ENCODE measurements at places on chromosomes 2 and 18.

DNA sequence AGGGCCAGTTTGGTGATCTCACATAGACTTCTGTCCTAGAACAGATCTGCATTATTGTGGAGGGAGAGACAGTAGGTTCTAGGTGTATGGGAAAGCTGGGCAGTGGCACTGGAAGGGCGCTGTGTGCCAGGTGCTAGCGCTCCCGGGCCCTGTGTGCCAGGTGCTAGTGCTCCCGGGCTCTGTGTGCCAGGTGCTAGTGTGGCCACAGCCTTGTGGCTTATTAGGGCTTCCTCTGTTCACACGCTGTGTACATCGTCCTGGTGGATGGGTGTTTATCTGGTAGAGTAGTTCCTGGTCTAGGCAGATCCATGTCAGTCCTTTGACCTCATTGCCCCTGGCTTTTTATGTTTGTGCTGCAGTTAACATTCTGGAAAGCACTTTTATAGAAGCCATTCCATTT lies 263.4 kb downstream of the AGAP1 start:
- no peaks in the 10 kb centered on the region for H3K27me3 ChIP-seq
- H3K4me1 ChIP-seq: no peaks in the 10 kb centered on the region
- no peak overlapping the region for H3K27ac ChIP-seq
- H3K4me3 ChIP-seq: no peak overlapping the region
- H3K36me3 ChIP-seq: no peaks in the 10 kb centered on the region

DNA sequence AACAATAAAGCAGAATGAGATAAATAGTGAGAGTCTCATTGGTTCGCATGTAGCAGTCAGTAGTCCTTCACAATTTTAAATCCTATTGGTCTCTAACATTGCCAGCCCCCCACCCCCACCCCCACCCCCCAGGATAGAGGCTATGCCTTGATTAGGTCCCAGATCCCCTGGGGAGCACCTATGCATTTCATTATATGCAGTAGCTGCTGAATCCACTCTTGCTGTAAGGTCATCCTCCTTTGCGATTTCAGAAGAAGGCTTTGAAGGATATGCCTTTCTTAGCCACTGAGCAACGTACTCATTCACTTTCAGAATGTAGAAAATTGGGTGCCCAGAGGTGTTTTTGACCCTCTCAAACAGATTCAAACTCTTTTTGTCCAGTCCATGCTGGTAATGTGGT lies 382.8 kb upstream of the GALNT5 start:
- H3K27me3 ChIP-seq: no peaks in the 10 kb centered on the region
- no peak for DNase-seq
- no peak overlapping the region for H3K4me3 ChIP-seq

DNA sequence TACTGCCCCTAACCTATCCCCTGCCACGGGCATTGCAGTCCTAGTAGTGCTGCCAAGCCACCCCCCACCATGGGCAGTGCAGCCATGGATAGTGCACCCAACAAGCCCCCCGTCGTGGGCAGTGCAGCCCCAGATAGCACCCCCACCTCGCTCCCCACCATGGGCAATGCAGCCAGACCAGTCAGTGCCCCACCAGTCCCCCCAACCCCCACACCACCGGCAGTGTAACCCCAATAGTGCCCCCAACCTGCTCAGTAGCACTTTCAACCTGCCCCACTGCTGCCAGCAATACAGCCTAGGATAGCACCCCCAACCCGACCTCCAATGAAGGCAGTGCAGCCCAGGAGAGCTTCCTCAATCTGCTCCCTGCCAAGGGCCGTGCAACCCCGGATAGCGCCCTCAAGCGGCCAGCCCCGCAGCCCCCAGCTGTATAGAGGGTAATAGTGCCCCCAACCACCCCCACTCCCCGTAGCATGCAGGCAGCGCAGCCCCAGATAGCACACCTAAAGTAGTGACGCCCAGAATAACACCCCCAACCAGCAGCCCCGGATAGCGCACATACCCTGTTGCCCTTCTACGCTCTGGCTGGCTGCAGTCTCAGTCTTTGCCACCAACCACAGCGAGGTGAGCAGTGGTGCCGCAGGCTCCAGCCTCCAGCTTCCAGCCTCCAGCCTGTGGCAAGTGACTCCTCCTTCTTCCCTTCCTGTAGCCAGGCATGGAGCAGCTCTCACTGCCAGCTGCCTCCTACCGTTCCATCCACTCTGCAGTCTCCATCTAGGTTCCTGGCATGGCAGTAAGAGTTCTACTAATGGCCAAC lies 45.4 kb upstream of the ANKRD62 start:
- DNase-seq: no peak
- H3K4me1 ChIP-seq: no peaks in the 10 kb centered on the region
- H3K27me3 ChIP-seq: peaks cover 2% of the 10 kb centered on the region
- no peak overlapping the region for H3K4me3 ChIP-seq

- H3K4me1 ChIP-seq: peaks cover 97% of the 10 kb centered on the region
- H3K27me3 ChIP-seq: no peaks in the 10 kb centered on the region
- DNase-seq: peak; percentile 67
- no peaks in the 10 kb centered on the region for H3K36me3 ChIP-seq
These were observed 158.3 kb downstream of the LDLRAD4 start for GRCh38 chr18:13376841-13377351.

DNA sequence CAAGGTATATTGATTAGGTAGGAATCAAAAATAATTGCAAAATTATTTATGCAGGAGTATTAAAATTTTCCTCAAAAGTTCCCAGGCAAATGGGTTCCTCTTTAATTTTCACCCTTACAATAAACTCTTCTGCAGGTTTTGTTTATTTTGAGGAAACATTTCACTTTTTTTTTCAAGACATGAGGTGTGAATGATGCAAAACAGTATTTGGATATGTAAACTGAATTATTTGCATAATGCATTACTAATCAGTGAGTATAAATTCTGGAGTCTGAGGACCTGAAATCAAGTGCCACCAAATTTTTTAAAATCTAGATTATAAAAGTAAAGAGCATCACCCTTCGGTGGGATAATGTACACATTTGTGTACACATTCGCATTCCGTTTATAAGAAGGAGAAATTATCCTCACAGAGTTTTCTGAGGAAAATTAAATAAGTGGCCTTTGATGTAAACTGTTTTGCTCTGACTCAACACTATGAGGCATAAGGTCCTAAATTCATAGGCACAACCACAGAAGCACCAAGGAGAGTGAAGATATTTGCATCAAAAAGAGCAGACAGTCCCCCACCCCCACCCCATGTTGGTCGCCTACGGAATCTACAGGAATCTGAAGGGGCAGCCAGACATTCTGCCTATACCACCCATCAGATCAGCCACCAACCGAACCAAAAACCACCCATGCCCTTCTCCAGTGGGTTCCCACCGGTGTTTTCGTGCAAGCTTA lies 33.1 kb downstream of the BCL11A start:
- H3K4me3 ChIP-seq: no peak overlapping the region
- no peaks in the 10 kb centered on the region for H3K36me3 ChIP-seq
- no peaks in the 10 kb centered on the region for H3K4me1 ChIP-seq
- H3K27ac ChIP-seq: no peak overlapping the region
- H3K27me3 ChIP-seq: no peaks in the 10 kb centered on the region

DNA sequence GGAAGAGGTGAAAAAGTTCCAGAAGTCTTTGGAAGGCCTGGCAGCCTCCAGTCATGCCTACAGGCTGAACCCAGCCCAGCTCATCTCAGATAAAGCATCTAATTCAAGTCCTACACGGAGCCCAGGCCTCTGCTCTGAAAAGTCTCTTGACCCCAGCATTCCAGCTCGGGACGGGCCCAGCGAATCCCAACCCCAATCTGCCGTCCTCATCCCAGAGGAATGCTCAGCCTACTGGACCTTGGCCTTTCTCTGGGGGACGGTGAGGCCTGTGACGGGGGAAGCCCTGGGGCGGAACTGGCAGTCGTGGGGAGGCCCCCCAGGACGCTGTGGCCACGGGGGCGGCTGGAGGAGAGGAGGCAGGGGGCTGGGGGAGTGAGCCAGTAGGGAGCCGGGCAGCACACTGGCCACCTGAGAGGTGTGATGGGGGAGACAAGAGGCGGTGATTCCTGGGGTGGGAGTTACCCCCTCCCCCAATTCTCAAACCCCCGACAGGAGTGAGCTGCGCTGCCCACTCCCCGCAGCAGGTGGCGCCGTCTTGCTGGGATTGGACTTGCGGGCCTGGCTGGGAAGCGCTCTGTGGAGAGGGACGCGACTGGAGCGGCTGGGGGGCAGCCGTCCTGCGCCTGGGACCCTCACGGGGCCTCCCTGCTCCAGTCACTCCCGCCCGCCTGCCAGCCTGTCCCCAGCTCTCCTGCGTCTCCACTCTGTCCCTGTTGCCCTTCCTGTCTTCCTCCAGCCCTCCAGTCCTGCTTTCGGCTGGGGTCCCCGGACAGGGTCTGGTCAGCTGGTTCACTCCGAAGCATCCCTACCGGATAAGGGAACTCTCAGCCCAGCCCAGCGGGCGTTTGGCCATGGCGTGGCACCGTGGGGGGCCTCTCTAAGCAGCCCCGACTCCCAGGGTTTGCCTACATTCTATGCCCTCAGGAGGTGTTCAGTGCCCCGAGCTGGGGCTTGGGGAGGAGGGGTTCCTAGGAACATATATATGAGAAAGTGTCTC lies 182.6 kb upstream of the HAAO start:
- no peaks in the 10 kb centered on the region for H3K27me3 ChIP-seq
- H3K4me3 ChIP-seq: no peak overlapping the region
- no peaks in the 10 kb centered on the region for H3K36me3 ChIP-seq

GRCh38 chr18:9846162-9846925 lies 39.4 kb upstream of the TXNDC2 start:
- H3K4me3 ChIP-seq: no peak overlapping the region
- H3K36me3 ChIP-seq: no peaks in the 10 kb centered on the region
- H3K4me1 ChIP-seq: no peaks in the 10 kb centered on the region
- no peaks in the 10 kb centered on the region for H3K27me3 ChIP-seq
- H3K27ac ChIP-seq: no peak overlapping the region

DNA sequence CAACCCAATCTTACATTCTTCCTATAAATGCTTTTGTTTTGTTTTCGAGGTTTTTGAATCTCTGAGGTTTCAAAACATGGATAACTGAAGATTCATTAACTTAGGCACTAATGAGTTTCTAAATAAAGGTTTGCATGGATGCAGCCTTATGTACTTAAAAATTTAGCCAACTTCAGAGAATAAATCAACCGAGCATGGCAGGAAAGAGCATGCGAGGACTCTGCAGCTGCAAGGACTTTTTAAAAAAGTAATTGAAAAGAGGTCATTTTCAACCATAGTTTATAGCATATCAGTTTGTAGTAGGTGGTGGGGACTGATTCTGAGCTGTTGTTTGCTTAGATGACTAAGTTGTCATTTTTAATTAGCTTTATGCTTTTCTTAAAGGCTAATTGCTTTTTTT lies 567.0 kb upstream of the ZEB2 start:
- no peak overlapping the region for H3K4me3 ChIP-seq
- no peak overlapping the region for H3K27ac ChIP-seq
- no peaks in the 10 kb centered on the region for H3K36me3 ChIP-seq
- H3K4me1 ChIP-seq: no peaks in the 10 kb centered on the region
- DNase-seq: no peak

- H3K4me3 ChIP-seq: peak overlapping the region; percentile 91
- no peaks in the 10 kb centered on the region for H3K36me3 ChIP-seq
- no peaks in the 10 kb centered on the region for H3K27me3 ChIP-seq
- H3K27ac ChIP-seq: peak overlapping the region; percentile 63
- DNase-seq: peak; percentile 49
These were observed 762 bp downstream of the HDAC4 start for GRCh38 chr2:239399921-239400595.

- no peaks in the 10 kb centered on the region for H3K36me3 ChIP-seq
- no peak overlapping the region for H3K4me3 ChIP-seq
- H3K27ac ChIP-seq: no peak overlapping the region
- no peaks in the 10 kb centered on the region for H3K4me1 ChIP-seq
- peak; percentile 16 for DNase-seq
These were observed 170.1 kb upstream of the HAAO start for GRCh38 chr2:42962508-42962953.

DNA sequence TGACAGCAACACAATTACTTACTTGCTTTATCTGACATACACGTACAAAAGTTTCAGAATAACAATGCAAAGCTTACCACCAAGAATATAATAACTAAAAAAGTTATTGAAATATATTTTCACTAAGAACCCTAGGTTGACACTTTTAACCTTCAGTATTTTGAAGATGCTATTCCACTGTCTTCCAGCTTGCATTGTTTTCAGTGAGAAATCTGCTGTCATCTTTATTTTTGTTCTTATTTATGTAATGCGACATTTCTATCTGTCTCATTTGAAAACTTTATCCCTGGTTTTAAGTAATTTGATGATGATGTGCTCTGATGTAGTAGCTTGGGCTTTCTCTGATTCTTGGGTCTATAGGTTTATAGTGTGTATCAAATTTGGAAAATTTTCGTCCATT lies 165.0 kb upstream of the SMIM21 start:
- no peak for DNase-seq
- no peak overlapping the region for H3K27ac ChIP-seq
- no peaks in the 10 kb centered on the region for H3K4me1 ChIP-seq
- no peaks in the 10 kb centered on the region for H3K36me3 ChIP-seq
- no peak overlapping the region for H3K4me3 ChIP-seq
- H3K27me3 ChIP-seq: no peaks in the 10 kb centered on the region

DNA sequence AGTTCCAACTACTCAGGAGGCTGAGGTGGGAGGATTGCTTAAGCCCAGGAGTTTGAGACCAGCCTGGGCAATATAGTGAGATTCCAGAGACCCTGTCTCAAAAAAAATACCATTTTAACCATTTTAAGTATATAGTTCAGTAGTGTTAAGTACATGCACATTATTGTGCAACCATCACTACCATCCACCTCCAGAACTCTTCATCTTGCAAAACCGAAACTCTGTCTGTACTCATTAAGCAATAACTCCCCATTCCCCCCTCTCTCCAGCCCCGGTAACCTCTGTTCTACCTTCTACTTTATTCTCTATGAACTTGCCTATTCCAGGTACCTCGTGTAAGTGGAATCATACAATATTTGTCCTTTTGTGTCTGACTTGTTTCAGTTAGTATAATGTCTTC lies 86.4 kb downstream of the GFPT1 start:
- H3K4me1 ChIP-seq: no peaks in the 10 kb centered on the region
- H3K36me3 ChIP-seq: no peaks in the 10 kb centered on the region
- H3K4me3 ChIP-seq: no peak overlapping the region
- H3K27ac ChIP-seq: no peak overlapping the region
- no peak for DNase-seq

DNA sequence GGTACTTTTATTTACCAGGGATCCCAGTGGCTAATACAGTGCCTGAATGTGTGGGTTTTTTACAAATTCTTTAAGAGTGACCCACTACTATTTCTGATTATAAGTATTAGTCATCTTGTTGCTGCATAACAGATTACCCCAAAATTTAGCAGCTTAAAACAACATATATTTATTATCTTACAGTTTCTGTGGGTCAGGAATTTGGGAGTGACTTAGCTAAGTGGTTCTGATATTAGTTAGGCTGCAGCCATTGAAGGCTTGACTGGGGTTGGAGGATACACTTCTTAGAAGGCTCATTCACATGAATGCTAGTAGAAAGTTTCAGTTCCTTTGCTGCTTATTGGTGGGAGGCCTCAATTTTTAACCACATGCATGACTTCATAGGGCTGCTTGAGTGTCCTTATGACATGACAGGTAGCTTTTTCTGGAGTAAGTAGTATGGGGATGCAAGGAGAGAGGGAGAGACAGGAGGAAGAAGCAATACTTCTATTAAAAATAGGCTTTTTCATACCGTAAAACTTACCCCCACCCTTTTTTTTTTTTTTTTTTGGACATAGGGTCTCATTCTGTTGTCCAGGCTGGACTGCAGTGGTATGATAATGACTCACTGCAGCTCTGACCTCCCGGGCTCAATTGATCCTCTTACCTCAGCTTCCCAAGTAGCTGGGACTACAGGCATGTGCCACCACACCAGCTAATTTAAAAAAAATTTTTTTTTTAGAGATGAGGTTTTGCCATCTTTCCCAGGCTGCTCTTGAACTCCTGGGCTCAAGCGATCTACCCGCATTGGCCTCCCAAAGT lies 13.3 kb upstream of the POLE4 start:
- H3K4me3 ChIP-seq: no peak overlapping the region
- H3K4me1 ChIP-seq: no peaks in the 10 kb centered on the region
- H3K36me3 ChIP-seq: no peaks in the 10 kb centered on the region
